ENCODE measurements at places on chromosomes 2 and 18. TPM values are rescaled to one million over a fixed set of nuclear protein-coding genes. Genes with fewer than 3 reads are reported as not detected.

GRCh38 chr2:236318401-236318800, 54.2 kb upstream of the ASB18 start:
- no peak for DNase-seq
- H3K27me3 ChIP-seq: no peaks in the 10 kb centered on the region
- H3K4me3 ChIP-seq: no peak overlapping the region
- no peak overlapping the region for H3K27ac ChIP-seq
- no peaks in the 10 kb centered on the region for H3K4me1 ChIP-seq
- no peaks in the 10 kb centered on the region for H3K36me3 ChIP-seq

DNA sequence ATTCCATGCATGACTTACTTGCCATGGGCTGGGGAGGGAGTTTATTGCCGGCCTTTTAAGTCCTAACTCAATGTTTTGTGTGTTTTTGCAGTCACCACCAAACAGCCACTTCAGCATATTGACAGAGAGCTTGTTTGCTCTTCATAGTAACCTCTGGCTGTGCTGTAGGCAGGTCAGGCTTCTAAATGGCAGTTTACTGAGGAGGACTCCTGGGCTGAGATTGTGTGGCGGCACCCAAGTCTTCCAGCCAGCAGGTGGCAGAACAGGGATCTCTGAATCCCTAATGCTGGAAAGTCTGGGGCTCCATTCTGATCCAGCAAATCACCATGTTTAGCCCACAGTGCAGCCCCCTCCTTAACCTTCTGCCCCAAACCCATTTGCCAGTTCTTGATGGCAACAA, 121.2 kb downstream of the CAPN13 start:
- H3K27ac ChIP-seq: no peak overlapping the region
- no peak overlapping the region for H3K4me3 ChIP-seq
- peaks cover 8% of the 10 kb centered on the region for H3K4me1 ChIP-seq
- peaks cover 4% of the 10 kb centered on the region for H3K27me3 ChIP-seq
- DNase-seq: no peak

DNA sequence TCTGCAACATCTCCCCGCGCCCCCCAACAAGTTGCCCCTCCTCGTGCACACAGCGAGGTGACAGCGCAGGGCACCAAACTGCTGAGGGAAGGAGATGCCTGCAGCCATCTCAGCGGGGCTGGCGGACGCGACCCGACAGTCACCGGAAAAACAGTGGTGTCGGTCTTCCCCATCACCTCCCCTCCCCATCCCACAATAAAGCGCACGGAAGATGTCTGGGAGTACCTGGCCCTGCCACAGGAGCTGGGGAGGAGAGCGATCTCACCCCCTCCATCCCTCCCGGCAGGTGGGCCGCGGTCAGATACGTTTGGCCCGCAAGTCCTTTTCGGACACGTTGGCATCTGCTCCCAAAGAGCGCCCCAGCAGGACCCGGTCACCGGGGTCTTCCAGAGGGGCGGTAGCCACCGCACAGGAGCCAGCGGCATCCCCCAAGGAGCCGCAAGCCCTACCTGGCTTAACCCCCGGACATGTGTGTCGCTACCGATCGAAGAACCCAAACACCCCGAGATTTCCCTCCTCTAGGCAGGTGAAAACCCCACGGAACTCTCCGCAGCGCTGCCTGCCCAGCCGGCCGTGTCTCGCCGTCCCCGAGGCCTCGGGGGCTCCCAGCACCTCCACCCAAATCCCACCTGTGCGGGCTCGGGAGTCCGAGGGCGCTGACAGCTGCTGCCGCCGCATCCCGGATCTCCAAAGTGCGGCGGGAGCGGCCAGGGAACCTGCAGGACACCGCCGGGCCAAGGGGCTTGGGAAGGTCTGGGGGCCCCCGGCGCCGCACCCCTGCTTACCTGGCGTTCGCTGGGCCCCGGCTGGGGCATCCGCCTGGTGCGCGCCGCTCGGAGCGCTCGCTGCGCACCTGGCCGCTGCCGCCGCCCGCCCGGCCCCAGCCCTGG, 657 bp downstream of the ATP8B1 start:
- peaks cover 68% of the 10 kb centered on the region for H3K4me1 ChIP-seq
- peak overlapping the region; percentile 44 for H3K27ac ChIP-seq
- H3K4me3 ChIP-seq: peak overlapping the region; percentile 98

- H3K4me3 ChIP-seq: no peak overlapping the region
- DNase-seq: no peak
- peaks cover 2% of the 10 kb centered on the region for H3K27me3 ChIP-seq
- H3K36me3 ChIP-seq: no peaks in the 10 kb centered on the region
- H3K4me1 ChIP-seq: no peaks in the 10 kb centered on the region
These were observed 101.4 kb upstream of the POU3F3 start for GRCh38 chr2:104752504-104752903.

DNA sequence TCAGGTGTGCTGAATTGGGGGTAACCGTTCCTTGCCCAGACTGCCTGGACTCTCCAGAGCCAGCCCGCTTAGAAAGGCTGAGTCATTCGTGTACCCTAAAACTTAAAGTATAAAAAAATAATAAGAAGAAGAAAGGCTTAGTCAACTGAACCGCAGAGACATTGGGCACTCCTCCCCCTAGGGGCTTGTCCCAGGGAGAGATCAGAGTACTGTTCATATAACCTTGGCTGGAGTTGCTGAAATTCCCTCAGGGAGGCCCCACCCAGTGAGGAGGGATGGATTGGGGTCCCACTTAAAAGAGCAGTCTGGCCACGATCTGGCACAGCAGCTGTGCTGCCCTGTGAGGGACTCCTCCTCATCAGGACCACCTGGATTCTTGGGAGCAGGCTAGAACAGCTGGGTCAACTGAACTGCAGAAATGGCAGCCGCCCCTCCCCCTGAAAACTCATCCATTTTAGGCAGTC, 37.2 kb downstream of the ANKRD12 start:
- DNase-seq: no peak
- no peak overlapping the region for H3K4me3 ChIP-seq
- H3K36me3 ChIP-seq: peaks cover 12% of the 10 kb centered on the region
- H3K27me3 ChIP-seq: no peaks in the 10 kb centered on the region

DNA sequence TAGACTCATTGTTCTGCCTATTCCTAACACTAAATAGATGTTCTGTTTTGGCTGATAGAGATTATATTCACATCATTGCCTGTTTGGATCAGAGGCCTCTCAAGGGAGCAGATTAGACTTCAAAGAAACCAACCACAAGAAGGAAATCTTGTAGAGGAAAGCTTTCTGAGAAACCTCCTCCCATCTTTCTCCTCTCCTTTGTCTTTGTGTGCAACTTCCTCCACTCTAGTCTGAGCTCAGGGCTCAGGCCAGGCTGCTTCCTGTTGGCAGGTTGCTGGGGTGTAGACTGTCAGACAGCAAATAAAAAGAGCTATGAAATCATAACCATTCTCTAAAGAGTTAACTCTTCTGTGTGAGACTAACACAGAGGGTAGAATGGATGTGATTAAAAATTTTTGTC, 113.0 kb downstream of the TGFA start:
- no peak for DNase-seq
- H3K4me1 ChIP-seq: no peaks in the 10 kb centered on the region
- H3K36me3 ChIP-seq: no peaks in the 10 kb centered on the region
- no peak overlapping the region for H3K27ac ChIP-seq
- peaks cover 13% of the 10 kb centered on the region for H3K27me3 ChIP-seq

- H3K4me1 ChIP-seq: peaks cover 18% of the 10 kb centered on the region
- H3K4me3 ChIP-seq: no peak overlapping the region
These were observed 97.2 kb upstream of the OTOS start for GRCh38 chr2:240237609-240238174.

DNA sequence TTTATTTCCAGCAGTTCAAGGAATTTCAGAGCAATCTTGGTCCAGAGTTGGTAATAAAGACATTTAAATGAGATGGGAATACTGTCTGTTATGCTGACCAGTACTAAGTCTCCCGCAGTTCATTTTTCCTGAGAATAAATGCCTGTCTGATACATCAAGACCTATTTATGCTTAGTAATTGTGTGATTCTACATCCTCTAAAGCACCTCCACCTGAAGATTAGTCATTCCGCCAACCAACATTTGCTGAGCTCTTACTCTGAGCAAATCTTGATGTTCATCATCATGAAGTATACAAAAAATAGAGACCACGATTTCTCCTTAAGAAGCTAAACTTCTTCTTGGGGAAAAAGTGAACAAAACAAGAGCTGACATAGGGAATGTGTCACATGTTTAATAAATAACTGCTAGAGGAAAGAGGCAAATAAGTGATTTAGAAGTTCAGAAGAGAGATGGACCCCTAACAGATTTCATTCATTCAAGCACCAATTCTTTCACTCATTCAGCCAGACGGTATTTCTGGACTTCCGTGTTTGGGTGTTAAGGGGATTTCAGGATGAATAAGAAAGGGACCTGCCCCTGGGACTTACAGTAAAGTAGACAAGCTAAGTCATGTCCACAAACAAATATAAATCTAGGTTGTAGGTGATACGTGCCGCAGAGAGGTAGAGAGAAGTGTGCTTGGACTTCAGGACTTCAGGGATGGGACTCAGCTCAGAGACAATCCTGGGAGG, 34.2 kb upstream of the PPP4R1 start:
- peak overlapping the region; percentile 8 for H3K27ac ChIP-seq
- no peaks in the 10 kb centered on the region for H3K36me3 ChIP-seq
- no peaks in the 10 kb centered on the region for H3K27me3 ChIP-seq
- peaks cover 48% of the 10 kb centered on the region for H3K4me1 ChIP-seq
- no peak for DNase-seq
- H3K4me3 ChIP-seq: no peak overlapping the region

DNA sequence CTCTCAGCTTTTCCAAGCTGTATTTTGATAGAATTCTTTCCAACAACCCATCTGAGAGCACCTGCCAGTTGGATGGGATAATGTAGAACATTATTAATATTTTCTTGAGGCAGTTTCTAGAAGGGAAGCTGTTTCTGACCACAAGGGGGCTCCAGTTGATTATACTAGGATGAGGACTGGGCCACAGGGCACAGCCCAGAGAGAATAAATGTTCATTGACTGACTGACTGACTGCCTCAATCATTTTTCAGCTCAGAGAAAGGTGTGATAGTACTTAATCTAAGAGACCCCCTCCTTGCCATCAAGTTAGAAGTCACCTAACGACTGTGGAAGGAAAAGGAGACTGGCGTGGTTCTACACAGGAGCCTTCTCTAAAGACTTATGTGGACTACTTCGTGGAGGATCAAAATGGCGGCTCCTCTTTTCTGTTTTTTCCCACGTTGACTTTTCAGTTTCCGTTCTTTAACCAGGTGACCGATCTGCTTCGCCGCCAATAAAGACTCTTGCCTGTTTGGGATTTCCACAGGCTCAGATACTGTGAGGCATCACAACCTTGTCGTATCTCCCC, 31.9 kb upstream of the CREG2 start:
- DNase-seq: peak; percentile 59
- peak overlapping the region; percentile 5 for H3K27ac ChIP-seq
- no peak overlapping the region for H3K4me3 ChIP-seq
- H3K4me1 ChIP-seq: no peaks in the 10 kb centered on the region
- no peaks in the 10 kb centered on the region for H3K27me3 ChIP-seq

The C2orf78 gene
- not detected for total RNA-seq

The CNGA3 gene
- total RNA-seq: 0.14 TPM

The CDK15 gene
- 59.8 TPM for total RNA-seq

The TEX44 gene
- not detected for total RNA-seq

The GKN2 gene
- total RNA-seq: not detected

The DSG1 gene
- not detected for total RNA-seq

The DSG4 gene
- total RNA-seq: not detected

The CDK5R2 gene
- 0.10 TPM for total RNA-seq

The NPHP1 gene
- 6.8 TPM for total RNA-seq

The RAPGEF4 gene
- 0.37 TPM for total RNA-seq

All from HFFc6 (cell line).